Spinal cord (tissue), 10 donors: ENCODE measurements at places on chromosomes 5 and 9. TPM values are rescaled to one million over a fixed set of nuclear protein-coding genes. Genes with fewer than 3 reads are reported as not detected.

The ZBTB26 gene
- total RNA-seq = 13.3 TPM

The PCDHA2 gene
- 3.3 TPM for total RNA-seq

The TICAM2 gene
- total RNA-seq = 2.3 TPM

The PCDHB5 gene
- total RNA-seq = 10.6 TPM

The SPINK13 gene
- total RNA-seq = not detected

The FCN1 gene
- 13.8 TPM for total RNA-seq

The OR1Q1 gene
- not detected for total RNA-seq

The LCN1 gene
- not detected for total RNA-seq

The GSN gene
- total RNA-seq = 342 TPM

The PTGS1 gene
- 4.0 TPM for total RNA-seq

The PCDHGB3 gene
- total RNA-seq = 8.3 TPM

The ANKRD34B gene
- 2.7 TPM for total RNA-seq

The CAMK2A gene
- 5.7 TPM for total RNA-seq

The SET gene
- total RNA-seq = 445 TPM

The BARHL1 gene
- 2.0 TPM for total RNA-seq

The IRX1 gene
- 6.0 TPM for total RNA-seq

The TXNDC8 gene
- not detected for total RNA-seq

The GABRA1 gene
- total RNA-seq = 5.5 TPM

The ELAVL2 gene
- total RNA-seq = 188 TPM

The OGN gene
- 576 TPM for total RNA-seq

The HAPLN1 gene
- total RNA-seq = 5.0 TPM

The CDH9 gene
- total RNA-seq = 11.3 TPM

The CXXC5 gene
- total RNA-seq = 71.5 TPM

The SPATA31C1 gene
- 0.17 TPM for total RNA-seq

The MEIKIN gene
- 0.17 TPM for total RNA-seq

The IRX2 gene
- 11.0 TPM for total RNA-seq

The GKAP1 gene
- 14.8 TPM for total RNA-seq

The TLX3 gene
- 2.0 TPM for total RNA-seq

The INSYN2B gene
- 5.3 TPM for total RNA-seq

The FSD1L gene
- 19.6 TPM for total RNA-seq

The FRMD3 gene
- total RNA-seq = 26.8 TPM

The POLR1E gene
- total RNA-seq = 26.7 TPM

The KCNV2 gene
- not detected for total RNA-seq

The KIF4B gene
- 0.11 TPM for total RNA-seq

The LRRC19 gene
- not detected for total RNA-seq

The PROB1 gene
- 1.4 TPM for total RNA-seq

The HMGXB3 gene
- 28.3 TPM for total RNA-seq

The BTNL8 gene
- 0.11 TPM for total RNA-seq

The DMRT3 gene
- 0.30 TPM for total RNA-seq

The TMEM174 gene
- not detected for total RNA-seq

The RC3H2 gene
- 80.4 TPM for total RNA-seq

The UBE2B gene
- 79.5 TPM for total RNA-seq

The PCDHB6 gene
- 2.7 TPM for total RNA-seq

The C1QTNF3 gene
- total RNA-seq = 52.4 TPM

The GNE gene
- total RNA-seq = 25.2 TPM

The DTWD2 gene
- 7.7 TPM for total RNA-seq

The CTSV gene
- 11.7 TPM for total RNA-seq

The CDO1 gene
- 64.3 TPM for total RNA-seq

The SNCAIP gene
- 69.2 TPM for total RNA-seq

The STK32A gene
- total RNA-seq = 12.1 TPM

The CNTFR gene
- total RNA-seq = 9.6 TPM

The ZNF354B gene
- total RNA-seq = 20.7 TPM

The IL13 gene
- total RNA-seq = not detected

The CDKN2A gene
- total RNA-seq = 0.40 TPM

The RPL35 gene
- total RNA-seq = 1,674 TPM

The CCDC171 gene
- total RNA-seq = 28.3 TPM

The MCIDAS gene
- total RNA-seq = 0.28 TPM

The NR4A3 gene
- total RNA-seq = 4.0 TPM

The REEP2 gene
- 48.1 TPM for total RNA-seq

The SPDL1 gene
- 24.0 TPM for total RNA-seq
